ENCODE measurements at places on chromosomes 16 and 17. TPM values are rescaled to one million over a fixed set of nuclear protein-coding genes. Genes with fewer than 3 reads are reported as not detected.

RTN4RL1 gene
- total RNA-seq = not detected

CCL17 gene
- not detected for total RNA-seq

SCNN1B gene
- 0.32 TPM for total RNA-seq

NUP85 gene
- 41.9 TPM for total RNA-seq

CDYL2 gene
- total RNA-seq = 38.6 TPM

TVP23A gene
- total RNA-seq = not detected

CTRB1 gene
- total RNA-seq = not detected

XAF1 gene
- 21.0 TPM for total RNA-seq

SLC52A1 gene
- under 0.01 TPM for total RNA-seq

ODAD4 gene
- total RNA-seq = not detected

ARL5C gene
- not detected for total RNA-seq

RHBDL1 gene
- total RNA-seq = 0.50 TPM

ZNF594 gene
- total RNA-seq = 5.4 TPM

FADS6 gene
- not detected for total RNA-seq

C16orf96 gene
- not detected for total RNA-seq

MPO gene
- total RNA-seq = under 0.01 TPM

DDX5 gene
- 1,044 TPM for total RNA-seq

KRTAP2-2 gene
- total RNA-seq = not detected

HOXB2 gene
- 1.6 TPM for total RNA-seq

GJD3 gene
- 0.49 TPM for total RNA-seq

LPO gene
- not detected for total RNA-seq

TEKT1 gene
- not detected for total RNA-seq

TERB1 gene
- 0.06 TPM for total RNA-seq

RARA gene
- total RNA-seq = 5.0 TPM

KIF2B gene
- total RNA-seq = not detected

CD300A gene
- not detected for total RNA-seq

BRCA1 gene
- 25.1 TPM for total RNA-seq

TBC1D3 gene
- not detected for total RNA-seq

TSPOAP1 gene
- not detected for total RNA-seq

TPSD1 gene
- total RNA-seq = not detected

PRR35 gene
- not detected for total RNA-seq

NDRG4 gene
- 14.1 TPM for total RNA-seq

KRTAP1-1 gene
- not detected for total RNA-seq

PRR15L gene
- total RNA-seq = not detected

CCL7 gene
- total RNA-seq = 0.38 TPM

TBC1D3L gene
- 0.81 TPM for total RNA-seq
